GM13976 (cell line): ENCODE measurements at places on chromosomes 6 and 20.

GRCh38 chr6:27128311-27129094, 119.0 kb upstream of the PRSS16 start:
- no peak for DNase-seq

GRCh38 chr6:137754866-137755265, 112.2 kb upstream of the TNFAIP3 start:
- no peak for DNase-seq

- DNase-seq, result no peak
Measured at GRCh38 chr6:26295691-26296555, 69.1 kb upstream of the BTN3A2 start.

DNA sequence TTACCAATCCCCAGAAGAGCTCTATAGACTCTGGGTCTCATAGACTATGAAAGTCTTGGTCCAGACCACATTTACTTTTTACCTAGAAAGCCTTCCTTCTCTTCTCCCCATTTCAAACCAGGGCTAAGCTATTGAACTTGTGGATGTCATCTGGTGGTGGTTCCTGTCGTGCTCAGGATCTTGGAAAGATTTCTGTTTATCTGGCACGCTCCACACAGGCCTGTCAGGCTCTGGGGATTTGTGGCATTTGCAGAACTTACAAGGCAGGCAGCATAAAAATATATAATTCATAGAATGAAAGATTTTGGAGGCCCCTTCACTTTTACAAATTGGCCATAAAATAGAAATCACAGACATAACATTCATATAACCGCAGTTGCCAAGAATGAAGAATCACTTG, 188.1 kb downstream of the UST start:
- DNase-seq, result no peak

DNA sequence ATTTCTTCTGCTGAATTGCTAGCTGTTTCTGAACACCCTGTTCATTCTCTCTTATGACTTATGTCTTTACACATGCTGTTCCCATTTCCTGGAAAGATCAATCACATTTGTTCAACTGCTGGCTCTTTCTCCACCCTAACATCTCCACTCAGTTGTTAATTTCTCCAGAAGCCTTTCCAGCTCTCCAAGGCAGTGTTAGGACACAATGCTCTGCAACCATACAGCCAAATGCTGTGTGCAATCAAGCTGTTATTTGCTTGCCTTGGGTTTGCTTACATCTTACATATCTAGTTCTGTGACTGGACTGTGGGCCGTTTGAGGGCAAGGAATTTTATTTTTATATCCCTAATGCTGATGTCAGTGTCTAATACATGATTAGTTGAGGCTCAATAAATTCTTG, 24.2 kb upstream of the CITED2 start:
- DNase-seq, result no peak

- no peak for DNase-seq
Measured at GRCh38 chr6:44411141-44411540, 23.6 kb downstream of the CDC5L start.

DNA sequence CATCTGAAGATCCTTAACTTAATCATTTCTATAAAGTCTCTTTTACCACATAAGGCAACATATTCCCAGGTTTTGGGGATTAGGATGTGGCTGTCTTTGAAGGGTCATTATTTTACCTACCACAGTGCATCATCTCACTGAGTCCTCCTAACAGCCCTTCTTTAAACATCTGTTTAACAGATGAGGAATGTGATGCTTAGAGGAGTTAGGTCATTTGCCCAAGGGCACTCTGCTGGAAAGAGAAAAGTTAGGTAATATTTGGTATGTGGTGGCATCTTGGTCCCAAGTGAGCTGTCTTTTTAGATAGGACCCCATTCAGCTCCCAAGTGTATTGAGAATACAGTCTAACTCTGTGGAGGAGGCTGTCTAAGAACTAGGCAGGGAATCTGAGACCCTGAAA, 11.0 kb downstream of the MMP24 start:
- DNase-seq, result no peak
